GM13977 (cell line): ENCODE measurements at places on chromosomes 3 and 15.

DNA sequence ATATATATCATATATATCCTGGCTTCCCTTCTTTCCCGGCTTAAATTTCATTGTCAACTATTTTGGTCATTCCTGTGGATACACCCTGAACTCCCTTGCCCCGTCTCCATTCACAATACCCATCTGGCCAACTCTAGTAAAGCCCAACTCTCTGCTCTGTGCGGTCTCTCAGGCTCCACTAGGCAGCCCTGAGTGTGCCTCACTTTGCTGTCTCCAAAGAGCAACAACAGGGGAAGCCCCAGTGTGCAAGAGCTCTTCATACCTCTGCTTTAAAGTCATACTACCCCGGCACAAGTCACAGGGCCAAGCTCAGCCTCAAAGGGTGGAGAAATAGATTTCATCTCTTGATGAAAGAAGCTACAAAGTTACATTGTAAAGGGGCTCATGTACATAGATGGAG lies 18.9 kb upstream of the FEM1B start:
- DNase-seq: no peak

GRCh38 chr15:65824941-65825544 lies 33.0 kb upstream of the DENND4A start:
- no peak for DNase-seq

GRCh38 chr3:196947136-196947859 lies 5.0 kb upstream of the NCBP2 start:
- peak; percentile 19 for DNase-seq

GRCh38 chr3:31957106-31957505 lies 24.0 kb downstream of the OSBPL10 start:
- no peak for DNase-seq

DNA sequence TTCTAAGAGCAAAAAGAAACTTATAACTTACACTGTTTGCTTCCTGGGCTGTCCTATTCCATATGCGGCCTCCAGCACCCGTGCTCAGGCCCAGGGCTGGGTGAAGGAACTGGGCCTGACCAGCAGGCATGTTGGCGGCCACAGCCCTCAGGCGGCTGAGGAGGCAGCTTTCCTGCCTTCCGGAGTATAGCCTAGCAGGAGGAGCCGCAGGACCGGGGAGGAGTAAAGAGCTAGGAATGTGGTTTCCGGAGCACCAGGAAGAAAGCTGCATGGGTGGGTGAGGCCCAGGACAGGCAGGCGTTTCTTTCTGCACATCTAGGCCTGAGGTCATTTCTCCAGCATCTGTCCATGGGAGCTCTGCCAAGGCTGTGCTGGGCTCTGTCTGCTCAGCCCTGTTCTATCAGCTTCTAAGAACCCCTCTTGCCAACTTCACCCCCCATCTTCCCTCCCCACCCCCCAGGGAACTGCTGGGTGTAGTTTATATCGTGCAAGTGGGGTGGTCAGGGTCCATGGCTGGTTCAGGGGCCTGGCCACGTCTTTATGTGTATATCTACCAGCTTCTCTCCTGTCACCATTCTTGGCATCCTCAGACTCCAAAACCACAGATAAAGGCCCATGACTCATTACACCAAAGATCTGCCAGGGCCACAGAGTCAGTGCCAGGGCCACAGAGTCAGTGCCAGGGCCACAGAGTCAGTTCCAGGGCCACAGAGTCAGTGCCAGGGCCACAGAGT lies 7.8 kb upstream of the KIF7 start:
- DNase-seq: no peak

- DNase-seq: no peak
Measured at GRCh38 chr3:154835639-154836038, 244.5 kb upstream of the MME start.

GRCh38 chr15:24943361-24943760 lies 11.4 kb upstream of the SNRPN start:
- no peak for DNase-seq

- no peak for DNase-seq
Measured at GRCh38 chr15:97654481-97655076, 305.9 kb upstream of the ARRDC4 start.

GRCh38 chr15:73608475-73608874 lies 24.7 kb downstream of the NPTN start:
- no peak for DNase-seq

DNA sequence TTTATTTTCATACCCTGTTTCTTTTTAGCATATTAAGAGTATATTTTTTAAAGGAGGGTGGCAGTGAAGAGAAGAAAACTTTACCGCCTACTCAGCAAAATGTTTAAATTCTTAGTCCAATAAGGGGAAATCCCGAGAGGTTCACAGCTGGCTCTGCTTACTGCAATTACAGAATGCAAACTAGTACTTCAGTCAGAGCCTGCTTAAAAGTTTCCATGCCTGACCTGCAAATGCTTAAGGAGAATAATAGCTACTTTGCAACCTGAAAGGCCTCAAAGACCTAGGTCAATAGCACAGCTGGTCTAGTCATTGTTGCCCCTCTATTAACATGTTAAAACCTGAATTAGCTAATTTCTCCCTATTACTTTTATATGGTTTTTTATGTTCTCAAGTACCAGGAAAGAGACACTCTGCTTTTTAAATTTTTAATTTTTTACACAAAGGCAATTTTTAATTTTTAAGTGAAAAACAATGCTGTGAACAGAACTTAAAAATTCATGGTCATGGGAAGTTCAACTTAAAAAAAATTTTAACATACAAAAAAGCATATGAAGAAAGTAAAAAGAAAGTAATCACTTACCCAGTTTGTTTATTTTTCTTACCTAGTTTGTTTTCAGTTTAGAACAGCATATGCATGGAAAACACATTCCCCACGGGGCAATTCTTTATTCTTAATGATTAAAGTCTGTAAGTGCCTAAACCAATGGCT lies 79.2 kb downstream of the P3H2 start:
- peak; percentile 22 for DNase-seq

- no peak for DNase-seq
Measured at GRCh38 chr3:161637559-161637958, 141.0 kb downstream of the OTOL1 start.

DNA sequence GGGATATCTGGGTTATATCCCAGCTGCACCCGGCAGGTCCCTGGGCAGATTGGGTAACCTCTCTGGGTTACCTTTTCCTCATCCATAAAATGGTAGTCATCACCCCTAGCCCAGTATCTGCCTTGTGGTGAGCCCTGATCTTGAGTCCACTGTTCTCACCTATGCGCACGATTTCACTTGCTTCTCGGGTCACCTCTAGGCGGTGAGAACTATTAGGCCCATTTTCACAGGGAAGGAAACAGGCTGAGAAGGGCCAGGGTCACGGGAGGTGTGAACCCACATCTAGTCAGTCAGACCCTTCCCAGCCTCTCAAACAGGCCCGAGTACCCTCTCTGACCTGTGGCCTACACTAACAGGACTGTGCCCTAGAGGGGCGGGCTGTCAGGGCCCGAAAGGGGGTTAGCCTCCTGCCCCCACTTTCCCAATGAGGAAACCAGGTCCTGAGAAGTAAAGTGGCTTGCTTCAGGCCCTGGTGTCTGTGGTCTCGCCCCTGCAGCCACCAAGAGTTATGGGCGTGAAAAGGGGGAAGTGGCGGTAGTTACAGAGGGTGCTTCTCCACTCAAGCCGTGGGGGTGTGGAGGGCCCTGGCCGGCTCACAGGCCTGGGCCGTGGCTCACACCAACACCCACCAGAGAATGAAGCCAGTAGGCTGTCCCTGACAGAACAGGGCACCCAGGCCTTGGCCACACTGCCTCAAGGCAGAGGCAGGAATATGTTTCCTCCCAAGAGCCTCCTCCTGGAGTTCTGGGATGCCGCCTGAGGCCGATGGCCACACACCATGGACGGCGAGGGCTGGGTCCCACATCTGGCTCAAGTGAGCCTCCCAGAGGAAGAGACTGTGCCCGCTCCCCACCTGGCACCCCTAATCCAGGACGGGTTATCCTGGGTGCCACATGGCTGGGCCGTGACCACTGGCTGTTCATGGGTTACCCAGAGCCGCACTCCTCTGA lies 19.5 kb downstream of the PSTPIP1 start:
- DNase-seq: peak; percentile 70

DNA sequence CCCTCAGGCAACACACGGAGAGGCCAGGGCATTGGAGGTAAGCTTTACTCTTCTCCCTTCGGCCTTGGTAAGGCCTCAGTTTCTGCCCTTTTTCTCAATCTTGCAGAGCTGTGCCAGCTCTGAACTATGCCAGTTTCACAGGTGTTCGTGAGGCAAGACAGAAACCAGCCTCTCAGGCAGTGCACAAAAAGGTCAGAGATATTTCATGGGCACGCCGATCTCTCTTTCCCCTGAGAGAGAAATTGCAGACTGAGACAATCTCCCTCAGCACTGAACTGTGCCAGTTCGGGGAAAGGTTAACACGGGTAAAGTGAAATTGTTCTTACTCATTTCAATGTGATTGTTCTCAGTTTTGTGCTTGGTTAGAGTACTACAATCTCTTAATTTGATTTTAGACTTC lies 88.5 kb downstream of the GMNC start:
- no peak for DNase-seq

GRCh38 chr3:50324351-50325112 lies 2.0 kb upstream of the HYAL2 start:
- peak; percentile 80 for DNase-seq
